ENCODE measurements at places on chromosomes 6 and 20.

DNA sequence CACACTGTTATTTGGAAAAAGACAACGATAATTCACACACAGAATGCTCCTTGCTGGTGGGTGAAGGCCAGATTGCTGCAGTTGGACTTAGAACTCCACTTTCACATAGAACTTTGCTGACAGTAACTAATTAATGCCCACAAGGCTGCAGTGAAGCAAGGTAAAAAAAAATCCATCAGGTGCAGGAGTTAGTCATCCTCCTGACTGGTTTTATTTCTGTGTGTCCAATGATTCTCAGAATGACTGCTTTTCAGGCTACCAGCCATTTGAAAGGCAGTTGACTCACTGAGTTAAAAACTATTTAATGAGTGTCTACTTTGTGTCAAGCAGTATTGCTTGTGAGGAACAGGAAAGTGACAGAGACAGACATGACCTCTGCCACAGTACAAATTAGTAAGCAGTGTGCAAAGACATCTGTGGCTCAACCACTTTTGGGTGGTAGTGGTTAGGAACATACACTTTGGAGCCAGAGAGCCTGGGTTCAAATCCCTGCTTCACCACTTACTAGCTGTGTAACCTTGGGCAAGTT, 41.9 kb downstream of the ELOVL5 start:
- DNase-seq: no peak

GRCh38 chr6:44253307-44254101, 3.8 kb downstream of the SLC35B2 start:
- DNase-seq: no peak

GRCh38 chr6:43219814-43220213, 9.5 kb downstream of the DNPH1 start:
- DNase-seq: no peak

GRCh38 chr6:7784706-7785105, 58.8 kb downstream of the BMP6 start:
- no peak for DNase-seq

DNA sequence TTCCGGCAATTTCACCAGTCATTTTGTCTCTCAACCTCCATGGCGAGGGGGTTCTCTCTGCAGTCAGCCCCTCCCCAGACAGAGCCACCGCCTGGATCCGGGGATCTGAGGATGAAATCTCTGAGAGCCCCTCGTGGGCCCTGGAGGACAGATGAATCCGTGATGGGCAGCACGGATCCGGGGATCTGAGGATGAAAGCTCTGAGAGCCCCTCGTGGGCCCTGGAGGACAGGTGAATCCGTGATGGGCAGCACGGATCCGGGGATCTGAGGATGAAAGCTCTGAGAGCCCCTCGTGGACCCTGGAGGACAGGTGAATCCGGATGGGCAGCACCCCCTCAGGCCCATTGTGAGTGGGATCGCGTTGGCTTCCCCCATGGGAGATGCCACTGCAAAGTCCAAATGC, 106.5 kb downstream of the DACT2 start:
- no peak for DNase-seq

- DNase-seq: no peak
These were observed 42.8 kb downstream of the C6orf118 start for GRCh38 chr6:165266621-165267020.

GRCh38 chr20:37803438-37804307, 99.3 kb upstream of the VSTM2L start:
- DNase-seq: peak; percentile 28

DNA sequence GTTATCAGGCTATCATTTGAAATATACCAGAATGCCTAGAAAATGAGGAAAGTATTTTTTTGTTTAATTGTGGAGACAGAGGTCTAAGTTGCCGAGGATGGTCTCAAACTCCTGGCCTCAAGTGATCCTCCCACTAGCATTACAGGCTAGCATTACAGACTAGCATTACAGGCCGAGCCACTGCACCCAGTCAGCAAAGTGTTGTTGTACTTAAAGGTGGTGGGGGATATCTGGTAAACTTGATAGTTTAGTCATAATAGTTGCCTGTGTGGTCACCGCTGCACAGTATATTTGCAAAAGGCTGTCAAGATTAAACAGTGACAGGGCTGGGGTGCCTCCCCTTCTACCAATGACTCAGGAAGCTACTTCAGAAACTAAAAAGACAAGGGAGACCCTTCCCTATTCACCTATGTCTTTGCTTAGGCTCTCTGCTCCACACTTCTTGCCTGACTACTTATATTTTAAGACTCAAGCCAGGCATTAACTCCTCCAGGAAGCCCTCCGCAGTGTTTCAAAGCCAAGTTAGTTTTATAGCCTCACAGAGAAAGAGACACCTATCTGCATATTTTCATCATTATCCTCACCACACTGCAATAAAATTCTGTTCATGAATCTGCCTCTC, 3.1 kb upstream of the AKIRIN2 start:
- DNase-seq: no peak

- no peak for DNase-seq
These were observed 2.0 kb upstream of the TPBG start for GRCh38 chr6:82361631-82362030.

DNA sequence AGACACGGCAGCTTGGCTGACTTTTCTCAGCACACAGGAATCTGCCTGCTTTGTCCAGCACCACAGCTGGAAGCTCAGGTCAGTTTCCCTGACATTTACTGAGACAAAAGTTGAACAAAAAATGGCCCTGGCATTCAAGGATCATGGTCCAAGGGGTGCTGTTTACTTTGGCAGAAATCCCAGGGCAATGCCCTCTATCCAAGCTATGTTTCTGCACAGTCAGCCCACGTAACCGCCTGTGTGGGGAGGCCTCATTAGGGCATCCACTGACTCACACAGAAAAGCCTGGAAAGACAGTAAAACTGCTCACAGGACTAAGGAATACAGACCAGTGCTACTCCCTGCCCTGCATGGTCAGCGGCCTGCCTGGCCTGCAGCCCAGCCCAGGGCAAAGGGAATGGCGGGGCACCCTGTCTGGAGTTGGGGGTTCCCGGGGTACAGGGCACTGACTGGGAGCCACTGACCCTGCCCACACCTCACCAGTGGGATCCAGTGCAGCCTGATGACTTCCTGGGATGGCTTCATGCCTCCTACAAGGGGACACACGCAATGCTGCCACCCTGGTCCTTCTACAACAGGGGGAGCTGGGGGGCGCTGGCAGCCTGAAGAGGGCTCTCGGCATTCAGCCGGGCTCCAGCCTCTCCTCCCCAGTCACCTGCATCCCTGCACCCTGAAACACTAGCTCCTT, 77.1 kb downstream of the NINL start:
- no peak for DNase-seq

DNA sequence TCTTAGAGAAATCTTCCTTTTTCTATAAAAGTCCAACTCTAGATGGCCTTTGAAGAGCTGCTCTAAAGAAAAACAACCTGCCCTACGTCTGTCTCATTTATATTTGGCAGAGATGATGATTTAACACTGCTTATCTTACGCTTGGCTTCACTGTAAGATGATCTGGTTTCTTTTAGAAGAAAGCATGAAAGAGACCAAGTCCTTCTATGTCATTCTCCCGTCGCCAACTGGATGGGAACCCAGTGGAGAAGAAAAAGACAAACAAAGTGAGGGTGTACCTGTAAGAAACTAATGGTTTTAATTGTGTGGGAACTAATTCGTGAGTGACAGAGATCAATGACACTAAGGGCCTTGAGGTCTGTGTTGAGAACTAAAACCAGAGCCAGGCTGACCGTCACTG, 92.8 kb downstream of the MBOAT1 start:
- DNase-seq: no peak

DNA sequence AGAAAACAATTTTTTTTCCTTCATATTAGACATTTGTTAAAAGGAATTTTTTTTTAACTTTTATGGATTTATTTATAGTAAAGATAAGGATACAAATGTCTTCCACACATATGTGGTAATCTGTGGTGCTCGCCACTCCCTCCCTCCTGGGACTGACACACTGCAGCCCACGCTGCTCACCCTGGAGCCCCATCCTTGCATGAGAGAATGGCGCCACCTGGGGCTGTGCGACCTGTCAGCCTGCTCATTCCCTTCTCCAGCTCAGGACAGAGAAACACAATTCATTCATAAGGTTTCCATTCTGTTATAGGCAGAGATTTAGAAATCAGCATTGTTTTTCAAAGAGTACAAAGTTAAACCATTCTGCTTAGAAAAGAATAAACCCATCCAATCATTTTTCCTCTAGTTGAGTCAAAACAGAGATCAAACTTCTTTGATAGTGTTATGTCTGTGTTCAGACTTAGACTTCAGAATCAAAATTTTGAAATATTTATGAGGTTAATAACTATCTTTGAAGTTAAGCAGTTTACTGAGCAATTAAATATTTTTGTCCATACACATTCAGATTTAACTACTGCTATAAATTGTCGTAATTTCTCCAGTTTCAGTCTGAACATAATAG, 42.8 kb upstream of the DYNLRB1 start:
- DNase-seq: peak; percentile 73

DNA sequence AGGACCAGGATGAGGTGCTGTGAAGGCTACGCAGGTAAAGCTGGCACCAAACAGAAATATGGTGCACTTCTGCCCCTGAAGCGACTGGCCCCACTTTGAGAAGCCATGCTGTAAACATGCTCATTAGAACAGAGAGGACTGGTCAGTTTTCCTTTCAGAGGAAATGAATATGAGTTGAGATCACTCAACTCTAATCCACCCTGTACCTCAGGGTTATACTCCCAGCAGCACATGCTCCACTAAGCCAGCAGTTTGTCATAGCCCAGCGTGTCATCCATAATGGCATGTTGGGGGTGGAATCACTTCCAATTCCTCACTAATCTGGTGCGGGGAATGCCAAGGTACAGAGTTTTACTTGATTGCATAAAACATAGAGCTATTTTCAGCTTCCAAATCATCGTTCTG, 98.1 kb downstream of the HIVEP2 start:
- no peak for DNase-seq

DNA sequence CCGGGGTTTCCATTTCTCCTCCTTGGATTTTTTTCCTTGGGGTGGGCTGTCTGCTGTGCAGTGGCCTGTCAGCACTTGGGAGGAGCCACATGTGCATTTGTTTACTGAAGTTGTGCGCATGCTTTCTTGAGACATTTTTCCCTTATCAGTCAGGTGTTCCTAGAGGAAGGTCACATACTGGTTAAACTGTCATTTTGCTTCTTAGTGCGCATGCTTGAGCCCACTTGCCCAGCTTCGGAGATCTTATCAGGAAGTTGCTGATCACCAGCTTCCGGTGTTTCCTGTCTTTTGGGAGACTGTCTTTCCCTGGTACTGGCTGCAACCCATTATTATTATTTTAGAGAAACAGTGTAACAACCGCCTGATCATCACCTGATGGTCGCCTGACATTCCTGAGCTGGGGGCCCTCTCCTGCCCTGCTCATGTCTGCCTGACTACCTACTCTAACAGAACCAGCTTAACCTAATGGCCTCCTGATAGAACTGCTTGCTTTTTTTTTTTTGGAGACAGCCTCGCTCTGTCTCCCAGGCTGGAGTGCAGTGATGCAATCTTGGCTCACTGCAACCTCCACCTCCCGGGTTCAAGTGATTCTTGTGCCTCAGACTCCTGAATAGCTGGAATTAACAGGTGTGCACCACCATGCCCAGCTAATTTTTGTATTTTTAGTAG, 378 bp upstream of the ERVFRD-1 start:
- no peak for DNase-seq

DNA sequence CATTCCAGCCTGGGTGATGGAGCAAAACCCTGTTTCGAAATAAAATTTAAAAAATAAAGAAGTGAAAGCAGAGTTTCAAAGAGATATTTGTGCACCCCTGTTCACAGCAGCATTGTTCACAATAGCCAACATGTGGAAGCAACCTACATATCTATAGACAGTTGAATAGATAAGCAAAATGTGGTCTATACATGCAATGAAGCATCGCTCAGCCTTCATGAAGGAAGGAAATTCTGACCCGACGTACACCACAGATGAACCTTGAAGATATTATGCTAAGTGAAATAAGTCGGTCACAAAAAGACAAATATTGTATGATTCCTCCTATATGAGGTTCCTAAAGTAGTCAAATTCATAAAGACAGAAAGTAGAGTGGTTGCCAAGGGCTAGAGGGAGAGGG, 6.5 kb upstream of the NCOA6 start:
- no peak for DNase-seq

DNA sequence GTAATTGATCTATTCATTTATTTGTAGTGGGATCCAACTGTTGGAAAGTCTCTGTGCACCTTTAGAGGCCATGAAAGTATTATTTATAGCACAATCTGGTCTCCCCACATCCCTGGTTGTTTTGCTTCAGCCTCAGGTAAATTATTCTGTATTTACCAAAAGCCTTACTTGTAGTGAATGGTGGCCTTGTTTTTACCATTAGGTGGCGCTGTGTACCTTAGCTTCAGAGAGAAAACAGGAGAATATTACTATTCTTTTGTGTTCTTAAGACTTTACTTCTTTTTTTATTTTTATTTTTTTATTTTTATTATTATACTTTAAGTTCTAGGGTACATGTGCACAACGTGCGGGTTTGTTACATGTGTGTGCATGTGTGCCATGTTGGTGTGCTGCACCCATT, 23.7 kb downstream of the PEX7 start:
- peak; percentile 46 for DNase-seq

DNA sequence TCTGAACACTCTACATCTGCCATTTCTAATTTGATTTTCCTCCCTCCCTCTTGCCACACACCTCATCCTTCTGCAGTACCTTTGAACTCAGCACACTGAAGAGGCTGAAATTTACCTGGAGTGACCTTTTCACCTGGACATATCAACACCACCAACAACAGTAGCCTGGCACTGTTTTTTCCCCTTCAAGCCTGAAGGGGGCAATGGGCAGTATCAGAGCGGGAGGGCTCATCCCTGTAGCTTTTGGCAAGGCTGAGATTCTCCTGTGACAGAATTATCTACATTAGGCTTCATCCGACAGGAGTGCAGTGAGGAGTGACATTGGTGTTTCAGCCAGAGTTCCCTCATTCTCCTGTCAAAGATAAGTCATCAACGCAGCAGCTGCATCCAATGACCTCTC, 312.8 kb upstream of the SPTLC3 start:
- DNase-seq: no peak

- no peak for DNase-seq
These were observed 311.7 kb upstream of the PLCB4 start for GRCh38 chr20:8757146-8757545.

DNA sequence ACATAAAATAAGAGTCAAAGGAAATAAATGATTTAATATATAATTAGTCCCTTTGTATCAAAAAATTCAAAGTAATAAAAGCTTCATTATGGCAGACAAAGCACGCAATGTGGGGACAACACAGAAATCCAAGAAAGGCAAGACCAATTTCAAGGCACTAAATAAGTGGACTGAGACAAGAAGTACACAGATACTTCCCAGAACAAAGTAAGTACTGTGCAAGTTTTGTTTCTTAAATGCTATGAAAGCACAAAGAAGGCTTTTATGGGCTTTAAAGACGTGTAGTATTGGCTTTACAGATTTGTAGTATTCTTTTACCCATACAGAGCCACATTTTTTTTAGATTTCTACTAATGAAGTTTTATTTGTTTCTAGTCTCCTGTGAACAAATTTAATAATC, 174.6 kb downstream of the TRDN start:
- DNase-seq: no peak

Measured in SK-N-SH (cell line).